Pulmonary artery endothelial cell (primary cell): ENCODE measurements at places on chromosomes 16 and 17.

- no peak for DNase-seq
These were observed 1.3 kb downstream of the ATP5MC1 start for GRCh38 chr17:48893646-48894508.

- no peak for DNase-seq
These were observed 10.2 kb downstream of the RNF213 start for GRCh38 chr17:80270836-80271235.

- no peak for DNase-seq
These were observed 26.1 kb downstream of the LGALS3BP start for GRCh38 chr17:78953356-78954350.

DNA sequence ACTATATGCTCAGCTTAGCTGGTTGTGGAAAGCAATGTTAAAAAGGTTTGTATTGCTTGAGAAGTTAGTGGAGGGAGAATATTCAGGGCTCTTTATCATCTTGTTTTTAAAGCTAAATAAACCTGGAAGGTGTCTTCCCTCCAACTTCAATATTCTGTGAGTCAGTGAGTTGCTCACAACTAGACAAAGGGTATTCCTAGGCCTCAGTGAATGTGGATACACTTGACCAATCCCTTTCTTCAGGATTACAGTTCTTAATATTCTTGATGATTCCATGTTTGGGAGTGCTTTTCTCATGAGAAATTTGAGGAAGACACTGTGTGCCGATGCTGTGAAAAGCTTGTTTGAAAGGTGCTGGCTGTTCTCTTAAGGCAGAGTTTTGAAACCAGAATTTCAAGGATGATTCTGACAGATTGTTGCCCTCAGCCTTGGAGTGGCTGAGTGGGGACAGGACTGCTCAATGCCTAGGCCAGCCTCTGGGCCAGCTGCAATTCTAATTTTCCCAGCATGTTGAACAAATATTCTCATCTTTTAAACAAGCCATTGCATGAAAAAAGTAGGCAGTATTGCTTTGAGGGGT, 30.1 kb downstream of the MAP2K4 start:
- no peak for DNase-seq

DNA sequence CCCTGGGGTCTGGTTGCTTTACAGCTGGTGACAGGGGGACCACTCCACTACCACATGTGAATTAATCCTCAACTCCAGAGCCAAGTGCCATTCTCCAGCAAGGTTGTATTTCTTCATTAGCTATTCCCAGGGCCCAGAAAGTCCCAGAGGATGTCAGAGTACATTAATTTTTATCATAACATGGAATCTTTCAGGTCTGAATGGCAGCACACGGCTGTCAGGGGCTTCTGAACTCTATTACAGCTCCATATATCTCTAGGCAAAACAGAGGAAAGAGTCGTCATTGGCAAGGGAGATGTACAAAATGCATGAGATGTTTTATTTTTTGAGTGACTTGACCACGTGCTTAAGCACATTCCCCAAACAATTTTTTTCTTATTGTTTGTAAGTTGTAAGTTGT, 303.4 kb downstream of the WWOX start:
- no peak for DNase-seq

DNA sequence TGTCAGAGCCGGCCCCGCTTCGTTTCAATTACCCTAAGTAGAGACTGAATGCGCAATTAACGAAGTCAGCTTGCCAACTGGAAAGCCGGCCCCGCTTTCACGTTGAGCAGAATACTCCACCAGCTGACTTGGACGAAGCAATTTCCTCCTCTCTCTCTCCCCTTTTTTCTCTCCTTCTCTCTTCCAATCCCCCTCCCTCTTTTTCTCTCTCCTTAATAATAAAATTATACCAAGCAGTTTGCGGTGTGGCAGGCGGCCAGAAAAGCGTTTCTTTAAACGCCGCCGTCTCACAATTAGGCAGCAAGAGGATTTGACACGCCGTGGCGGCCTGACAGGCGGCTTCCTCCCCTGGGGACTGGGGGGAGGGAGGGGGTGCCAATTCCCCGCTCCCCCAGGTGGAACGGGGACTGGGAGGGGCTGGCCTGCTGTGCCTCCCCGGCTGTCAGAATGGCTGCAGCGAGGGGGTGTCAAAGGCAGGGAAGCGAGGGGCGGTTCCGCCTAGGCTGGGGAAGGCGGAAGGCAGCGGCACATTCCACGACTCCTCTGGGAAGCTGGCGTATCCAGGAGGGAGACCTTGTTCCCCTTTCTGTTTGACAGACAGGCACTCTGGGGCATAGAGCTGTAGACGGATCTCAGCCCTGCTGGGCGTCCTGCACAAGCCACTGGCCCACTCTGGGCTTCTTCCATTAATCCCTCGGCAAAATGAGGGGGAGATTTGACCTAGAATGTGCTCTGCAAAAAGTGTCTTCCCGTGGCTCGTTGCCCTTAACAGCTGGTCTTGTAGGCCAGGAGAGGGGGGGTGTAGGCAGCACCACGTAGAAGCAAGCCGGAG, 52.7 kb downstream of the SREBF1 start:
- no peak for DNase-seq
